ENCODE measurements at places on chromosomes 6 and 20. TPM values are rescaled to one million over a fixed set of nuclear protein-coding genes. Genes with fewer than 3 reads are reported as not detected.

MAP7 gene
- 0.65 TPM for total RNA-seq

TINAG gene
- not detected for total RNA-seq

CLIC5 gene
- total RNA-seq: 0.19 TPM

BNIP5 gene
- not detected for total RNA-seq

PKIG gene
- 286 TPM for total RNA-seq

B3GALT4 gene
- 5.9 TPM for total RNA-seq

NRN1 gene
- total RNA-seq: 47.7 TPM

PHACTR3 gene
- 0.57 TPM for total RNA-seq

FKBP1C gene
- total RNA-seq: 2.9 TPM

ARFGEF3 gene
- 7.9 TPM for total RNA-seq

C6orf163 gene
- total RNA-seq: 2.9 TPM

LCA5 gene
- 5.5 TPM for total RNA-seq

NEDD9 gene
- 87.1 TPM for total RNA-seq

TNNC2 gene
- total RNA-seq: 0.33 TPM

UBD gene
- total RNA-seq: 7.5 TPM

CRISP2 gene
- not detected for total RNA-seq
